ENCODE measurements at places on chromosomes 13 and 19. TPM values are rescaled to one million over a fixed set of nuclear protein-coding genes. Genes with fewer than 3 reads are reported as not detected.

GRCh38 chr13:41547251-41548000 is 90.1 kb downstream of the RGCC start:
- no peak overlapping the region for H3K4me3 ChIP-seq
- peak overlapping the region; percentile 76 for H3K27ac ChIP-seq
- H3K27me3 ChIP-seq, result no peaks in the 10 kb centered on the region
- no peaks in the 10 kb centered on the region for H3K36me3 ChIP-seq

ZNF728 gene
- polyA plus RNA-seq, result 0.28 TPM

- no peak overlapping the region for H3K27ac ChIP-seq
- DNase-seq, result no peak
- peaks cover 9% of the 10 kb centered on the region for H3K27me3 ChIP-seq
These were observed 21.1 kb upstream of the STK24 start for GRCh38 chr13:98598043-98598442.

PSG11 gene
- polyA plus RNA-seq, result not detected

GRCh38 chr19:11658970-11659369 is 61.7 kb downstream of the ZNF627 start:
- H3K36me3 ChIP-seq, result no peaks in the 10 kb centered on the region
- no peak overlapping the region for H3K4me3 ChIP-seq
- H3K4me1 ChIP-seq, result no peaks in the 10 kb centered on the region
- DNase-seq, result no peak

TMEM145 gene
- polyA plus RNA-seq, result 0.32 TPM
